Cortex of kidney (tissue), 1 donor: ENCODE measurements at places on chromosomes 12 and 14.

- no peak for DNase-seq
Observed at GRCh38 chr14:21860172-21860571, 186.6 kb upstream of the OR4E1 start.

DNA sequence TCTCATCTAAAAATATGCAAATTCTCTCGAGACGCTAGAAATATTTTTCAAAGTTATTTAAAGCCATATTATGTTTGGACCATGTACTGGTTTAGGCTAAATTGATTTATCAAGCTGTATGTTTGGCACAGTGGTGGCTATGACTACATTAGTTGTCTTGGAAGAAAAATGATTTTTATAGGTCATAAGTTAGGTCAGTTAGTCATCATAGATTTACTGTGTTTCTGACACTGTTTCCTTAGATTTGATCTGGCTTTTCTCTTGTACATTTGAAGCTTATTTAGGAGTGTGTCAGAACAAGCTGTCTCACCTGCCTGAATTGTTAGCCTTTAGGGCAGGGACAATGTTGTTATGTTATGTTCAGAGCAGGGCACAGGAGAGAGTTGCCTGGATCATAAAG is 161.1 kb upstream of the FBXO33 start:
- DNase-seq: no peak

- no peak for DNase-seq
Observed at GRCh38 chr14:92160619-92161018, 38.9 kb downstream of the CPSF2 start.

DNA sequence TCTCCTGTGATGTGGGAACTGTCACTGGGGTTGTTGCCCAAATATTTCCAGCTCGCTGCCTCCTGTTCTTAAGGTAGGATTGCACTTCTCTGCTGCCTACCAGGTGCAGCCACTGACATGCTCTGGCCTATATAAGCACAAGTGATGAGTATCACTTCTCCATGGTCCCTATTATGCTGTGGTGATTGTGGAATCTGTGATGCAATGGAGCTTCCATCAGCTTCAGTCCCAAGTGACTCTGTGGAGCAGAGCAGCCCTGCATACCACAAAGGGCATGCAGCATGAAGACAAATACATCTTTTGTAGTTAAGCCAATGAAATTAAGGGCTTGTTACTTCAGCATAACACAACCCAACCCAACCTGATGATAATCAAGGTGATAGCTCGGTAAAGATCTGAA is 43.5 kb downstream of the CKAP4 start:
- DNase-seq: no peak

DNA sequence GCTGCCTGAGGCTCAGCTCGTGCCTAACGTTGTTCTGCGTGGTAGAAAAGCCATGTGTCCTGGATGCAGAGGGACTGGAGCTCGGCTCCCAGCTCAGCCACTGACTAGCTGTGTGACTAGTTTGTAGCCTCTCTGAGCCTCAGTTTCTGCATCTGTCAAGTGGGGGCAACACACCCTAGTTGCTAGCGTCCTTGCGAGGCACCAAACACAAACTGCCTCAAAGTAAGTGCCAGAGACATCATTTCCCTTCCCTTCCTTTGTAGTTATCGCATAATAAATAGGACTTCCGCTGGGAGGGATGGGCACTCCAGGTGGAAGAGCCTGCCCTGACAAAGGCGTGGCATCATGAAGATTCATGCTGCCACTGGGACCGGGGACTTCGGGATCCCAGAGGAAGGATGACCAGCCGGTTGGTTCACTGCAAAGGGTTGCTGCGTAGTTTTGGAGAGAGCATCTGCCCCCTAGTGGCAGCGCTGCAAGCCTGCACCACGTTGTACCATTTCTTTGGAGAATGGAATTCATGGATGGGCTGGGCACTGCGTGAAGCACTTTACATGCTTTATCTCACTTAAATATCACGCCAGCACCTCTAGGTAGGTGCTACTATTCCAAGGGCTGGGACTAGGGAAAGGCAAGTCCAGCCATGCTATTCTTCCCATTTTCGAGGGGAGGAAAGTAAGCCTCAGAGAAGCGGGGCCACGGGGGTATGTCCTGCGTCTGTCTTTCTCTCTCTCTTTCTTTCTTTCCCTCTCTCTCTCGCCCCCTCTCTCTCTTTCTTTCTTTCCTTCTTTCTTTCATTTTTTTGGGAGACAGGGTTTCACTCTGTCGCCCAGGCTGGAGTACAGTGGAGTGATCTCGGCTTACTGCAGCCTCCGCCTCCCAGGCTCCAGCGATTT is 4.6 kb downstream of the CCDC197 start:
- DNase-seq: no peak

- no peak for DNase-seq
Observed at GRCh38 chr12:50375802-50376201, 20.6 kb downstream of the FAM186A start.

- DNase-seq: no peak
Observed at GRCh38 chr14:55015006-55015405, 11.9 kb downstream of the WDHD1 start.

DNA sequence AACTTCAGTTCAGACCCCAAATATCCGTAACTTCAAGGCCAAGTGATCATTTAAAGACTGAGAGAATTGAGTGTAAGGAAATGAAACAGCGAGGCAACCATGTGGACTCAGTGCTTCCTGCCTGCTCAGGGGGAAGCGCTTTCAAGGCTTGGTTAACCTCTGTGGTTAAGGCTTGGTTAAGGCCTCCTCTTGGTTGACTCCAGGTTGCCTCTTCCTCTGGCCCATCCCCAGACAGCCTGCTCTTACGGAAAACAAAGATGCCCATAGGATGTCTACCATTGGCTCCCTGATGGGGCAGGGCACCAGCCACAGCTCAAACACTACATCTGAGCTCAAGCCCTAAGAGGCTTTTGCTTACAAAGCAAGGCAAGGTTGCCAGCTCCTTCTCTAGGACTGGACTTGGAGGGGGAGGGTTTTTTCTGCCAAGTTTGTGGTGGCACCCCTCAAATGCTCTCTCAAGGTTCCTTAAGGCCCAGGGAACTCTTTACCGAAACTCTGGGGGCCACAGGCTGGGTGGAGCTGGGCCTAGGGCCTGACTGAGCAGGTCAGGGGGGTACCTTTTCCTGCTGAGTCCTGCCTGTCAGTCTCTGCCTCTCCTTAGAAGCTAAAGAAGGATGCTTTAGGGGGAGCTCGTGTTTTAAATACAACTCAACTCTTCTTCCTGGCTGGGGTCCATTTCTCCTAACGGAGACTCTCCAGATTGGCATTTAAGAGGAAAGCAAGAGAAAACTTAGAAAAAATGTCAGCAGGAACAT is 13.7 kb downstream of the COL2A1 start:
- no peak for DNase-seq

- no peak for DNase-seq
Observed at GRCh38 chr12:91003737-91004136, 1.0 kb downstream of the EPYC start.

DNA sequence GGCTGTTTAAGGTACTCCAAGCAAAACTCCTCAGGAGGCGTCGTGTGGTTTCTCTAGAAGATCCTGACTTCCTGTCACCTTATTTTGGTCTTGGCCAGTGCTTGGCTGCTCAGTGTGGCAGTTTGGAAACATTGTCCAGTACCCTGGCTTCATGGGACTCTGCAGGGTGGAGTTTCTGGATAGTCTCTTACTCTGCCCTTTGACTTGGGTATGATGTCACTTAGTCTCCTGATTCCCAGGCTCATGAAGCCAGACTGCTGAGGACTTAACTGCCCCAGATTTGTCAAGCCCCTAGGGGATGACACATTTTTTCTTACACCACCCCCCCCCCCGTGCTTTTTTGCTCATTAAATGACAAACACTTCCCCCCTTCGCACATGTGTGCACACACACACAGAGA is 82.7 kb downstream of the ADCK1 start:
- DNase-seq: no peak

- no peak for DNase-seq
Observed at GRCh38 chr14:64082837-64083236, 211.3 kb downstream of the ESR2 start.

- no peak for DNase-seq
Observed at GRCh38 chr14:31843361-31844091, 233.6 kb upstream of the ARHGAP5 start.

DNA sequence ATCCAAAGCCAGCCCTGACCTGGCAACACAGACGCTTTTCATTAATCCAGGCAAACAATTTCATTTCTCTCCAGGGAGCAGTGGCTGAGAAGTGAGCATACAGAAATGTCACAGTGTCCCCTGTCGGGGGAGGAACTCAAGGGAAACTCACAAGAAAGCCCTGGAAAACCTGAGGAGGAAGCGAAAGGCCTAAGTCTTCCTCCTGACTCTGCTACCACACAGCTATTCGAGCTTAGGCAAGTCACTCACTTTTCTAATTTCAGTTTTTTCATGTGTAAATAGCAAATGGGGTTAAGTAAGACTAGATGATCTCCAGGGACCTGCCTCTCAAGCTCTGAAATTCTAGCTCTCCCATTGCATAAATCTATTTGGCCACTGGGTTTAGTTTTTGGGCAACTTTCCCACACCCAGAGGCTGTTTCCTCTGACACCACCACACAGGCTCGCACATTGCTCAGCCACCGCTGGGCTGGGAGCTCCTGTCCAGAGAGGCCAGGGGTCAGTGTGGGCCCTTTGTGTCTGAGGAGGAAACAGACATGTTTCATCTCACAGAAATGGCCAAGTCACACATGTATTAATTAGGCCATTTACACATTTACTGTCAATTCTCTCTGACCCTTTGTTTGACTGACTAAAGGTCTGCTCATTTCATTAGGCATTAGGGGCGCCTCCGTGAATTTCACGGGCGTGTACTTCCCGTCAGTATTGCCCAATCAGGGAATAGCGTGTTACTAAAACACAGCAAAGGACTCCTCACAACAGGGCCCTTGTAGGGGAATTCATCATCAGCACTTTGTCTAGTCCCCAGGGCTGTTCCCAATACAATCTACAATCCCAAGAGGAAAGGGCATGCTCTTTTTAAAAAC is 9.8 kb upstream of the PNMA1 start:
- DNase-seq: no peak

GRCh38 chr14:68782091-68782981 is 10.5 kb downstream of the ZFP36L1 start:
- DNase-seq: no peak

DNA sequence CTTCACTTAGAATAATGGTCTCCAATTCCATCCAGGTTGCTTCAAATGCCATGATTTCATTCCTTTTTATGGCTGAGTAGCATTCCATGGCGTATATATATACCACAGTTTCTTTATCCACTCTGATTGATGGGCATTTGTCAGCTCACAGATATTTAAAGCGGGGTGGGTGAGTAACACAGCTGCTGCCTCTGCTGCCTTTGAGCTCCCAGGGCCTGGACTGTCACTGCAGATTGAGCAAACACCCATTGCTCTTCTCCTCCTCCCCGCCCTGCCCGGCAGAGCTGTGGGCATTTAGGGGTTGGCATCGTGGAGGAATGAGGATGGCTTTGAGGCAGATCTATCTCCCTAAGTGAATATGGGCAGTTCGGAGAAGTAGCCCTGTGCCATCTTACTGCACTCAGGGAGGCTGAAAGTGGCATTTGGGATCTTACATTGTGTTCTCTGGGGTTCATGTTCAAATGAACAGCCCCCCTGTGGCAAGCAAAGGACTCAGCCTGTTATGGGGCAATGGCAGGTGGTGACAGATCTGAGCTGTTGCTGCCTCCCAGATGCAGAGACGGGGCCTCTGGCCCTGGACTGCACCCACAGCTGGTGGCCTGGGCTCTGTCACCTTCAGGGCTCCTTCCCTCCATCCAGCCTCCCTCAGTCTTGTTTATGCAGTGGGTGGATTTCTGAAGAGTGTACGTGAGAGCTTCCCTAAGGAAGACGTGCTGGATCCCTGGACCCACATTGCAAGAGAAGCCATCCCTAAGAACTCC is 4.9 kb downstream of the RFLNA start:
- DNase-seq: no peak

DNA sequence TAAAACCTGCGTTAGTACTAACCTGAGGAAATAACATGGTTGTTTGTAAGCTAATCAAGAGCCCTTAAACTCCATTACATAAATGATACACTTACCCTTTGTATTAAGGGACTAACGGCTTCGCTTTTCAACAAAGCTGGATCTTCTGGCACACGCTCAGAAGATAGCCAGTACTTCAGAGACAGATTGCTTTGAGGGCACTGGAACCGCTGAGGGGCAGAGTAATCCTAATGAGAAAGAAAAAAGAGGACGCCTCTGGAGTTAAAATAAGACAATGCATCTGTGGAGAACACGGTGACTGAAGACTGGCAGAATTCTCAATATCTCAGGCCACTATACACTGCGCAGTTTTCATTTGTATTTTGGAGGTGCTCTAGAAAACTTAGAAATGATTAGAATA is 1.5 kb upstream of the KTN1 start:
- no peak for DNase-seq

DNA sequence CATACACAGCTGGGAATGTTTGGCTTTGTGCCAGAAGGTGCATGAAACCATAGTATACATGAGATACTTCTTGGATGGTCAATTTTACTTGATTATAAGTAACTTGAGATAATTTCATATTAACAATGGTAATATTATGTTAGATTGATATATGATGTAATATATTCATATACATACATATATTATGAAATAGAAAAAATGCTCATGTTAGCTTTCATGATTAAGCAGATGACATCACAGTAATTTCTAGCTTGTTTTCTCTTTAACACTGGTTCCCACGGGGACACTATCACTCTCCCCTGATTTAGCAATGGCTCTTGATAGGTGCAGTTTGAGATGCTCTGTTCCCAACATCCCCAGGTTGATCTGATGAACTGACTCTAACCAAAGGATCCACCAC is 35.4 kb upstream of the NTF3 start:
- DNase-seq: no peak

GRCh38 chr12:96171905-96172304 is 22.3 kb upstream of the ELK3 start:
- no peak for DNase-seq

GRCh38 chr12:16297521-16297920 is 20.0 kb upstream of the SLC15A5 start:
- no peak for DNase-seq

GRCh38 chr12:53234271-53234914 is 2.4 kb upstream of the RARG start:
- no peak for DNase-seq

DNA sequence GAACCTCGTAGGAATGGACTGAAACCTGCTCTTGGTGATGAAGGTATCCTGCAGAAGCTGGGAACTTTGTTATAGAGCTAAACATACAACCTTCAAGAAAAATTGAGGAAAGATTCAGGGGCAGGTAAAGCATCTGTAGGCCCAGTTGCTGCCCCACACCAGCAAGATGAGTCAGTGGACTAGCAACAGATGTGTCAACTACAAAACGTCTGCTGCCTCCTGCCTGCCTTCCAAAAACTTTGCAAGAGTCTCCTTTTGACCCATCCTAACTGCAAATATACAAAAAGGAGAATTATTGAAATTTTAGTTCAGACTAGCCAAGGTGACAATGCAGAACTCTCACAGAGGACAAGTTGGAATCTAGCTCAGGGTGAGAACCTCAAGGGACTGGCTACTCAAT is 60.9 kb upstream of the TMTC1 start:
- no peak for DNase-seq

GRCh38 chr14:85852906-85853305 is 323.0 kb downstream of the FLRT2 start:
- DNase-seq: no peak

GRCh38 chr12:100229876-100230275 is 29.3 kb downstream of the ACTR6 start:
- DNase-seq: no peak
